Neuronal stem cell (in vitro differentiated cells): ENCODE measurements at places on chromosomes 7 and 10.

DNA sequence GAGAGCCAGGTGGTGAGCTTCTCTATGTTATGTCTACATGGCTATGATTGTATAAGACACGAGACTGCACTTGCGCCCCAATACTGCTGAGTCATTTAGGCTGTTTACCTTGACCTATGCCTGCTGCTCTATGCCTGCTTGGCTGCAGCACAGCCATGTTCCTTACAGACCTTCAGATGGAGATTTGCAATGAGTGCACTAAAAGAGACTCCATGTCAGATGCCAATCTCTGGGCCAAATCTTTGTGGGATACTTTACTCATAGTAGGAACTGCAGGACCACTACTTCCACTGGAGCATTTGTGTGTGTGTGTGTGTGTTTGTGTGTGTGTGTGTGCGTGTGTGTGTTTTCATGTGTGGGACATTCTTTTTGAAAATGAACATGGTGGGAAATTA, 50.0 kb upstream of the KMT2E start:
- no peaks in the 10 kb centered on the region for H3K27me3 ChIP-seq
- DNase-seq, result no peak
- H3K27ac ChIP-seq, result no peak overlapping the region
- no peak overlapping the region for H3K4me3 ChIP-seq

GRCh38 chr10:121615435-121615793, 17.2 kb upstream of the FGFR2 start:
- no peaks in the 10 kb centered on the region for H3K4me1 ChIP-seq
- no peak overlapping the region for H3K4me3 ChIP-seq
- H3K27ac ChIP-seq, result no peak overlapping the region
- no peak for DNase-seq

DNA sequence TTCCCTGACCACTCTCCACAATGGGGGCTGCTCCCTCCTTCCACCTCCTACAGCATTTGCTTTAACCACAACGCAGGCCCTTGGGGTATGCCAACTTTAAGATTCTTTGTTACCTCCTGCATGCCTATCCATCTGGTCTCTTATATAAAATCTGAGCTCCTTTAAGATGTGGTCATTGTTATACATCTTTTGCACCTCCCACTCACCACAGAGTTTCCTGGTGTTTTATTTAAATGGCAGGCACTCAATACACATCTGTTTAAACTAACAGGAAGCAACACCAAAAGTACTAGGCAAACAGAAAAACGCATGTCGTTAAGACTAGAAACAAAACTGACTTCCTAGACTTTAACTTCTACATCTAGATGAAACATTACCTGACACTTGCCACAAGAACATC, 36.3 kb downstream of the SLC25A13 start:
- no peaks in the 10 kb centered on the region for H3K27me3 ChIP-seq
- H3K4me1 ChIP-seq, result peaks cover 1% of the 10 kb centered on the region
- H3K36me3 ChIP-seq, result no peaks in the 10 kb centered on the region
- no peak overlapping the region for H3K4me3 ChIP-seq
- DNase-seq, result no peak

DNA sequence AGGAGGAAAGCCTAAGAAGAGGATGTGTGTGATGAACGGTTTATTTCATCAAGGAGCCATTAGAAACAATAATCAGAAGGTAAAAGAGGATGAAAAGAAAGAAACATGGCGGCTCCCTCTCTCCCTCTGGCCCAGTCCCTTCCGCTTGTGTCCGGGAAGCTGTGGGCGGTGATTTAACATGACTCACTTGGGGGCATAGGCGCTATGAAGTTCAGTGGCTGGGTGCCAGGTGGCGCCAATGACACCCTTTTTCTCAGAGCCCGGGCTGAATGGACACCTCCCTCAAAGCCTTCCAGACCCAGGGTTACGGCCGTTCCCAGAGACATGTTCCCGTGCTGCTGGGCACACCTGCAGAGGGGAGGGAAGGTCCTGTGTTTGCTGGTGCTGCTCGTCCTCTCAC, 244.0 kb downstream of the SKAP2 start:
- no peak for DNase-seq
- no peak overlapping the region for H3K4me3 ChIP-seq
- no peaks in the 10 kb centered on the region for H3K27me3 ChIP-seq
- H3K4me1 ChIP-seq, result peaks cover 4% of the 10 kb centered on the region
- H3K27ac ChIP-seq, result no peak overlapping the region

DNA sequence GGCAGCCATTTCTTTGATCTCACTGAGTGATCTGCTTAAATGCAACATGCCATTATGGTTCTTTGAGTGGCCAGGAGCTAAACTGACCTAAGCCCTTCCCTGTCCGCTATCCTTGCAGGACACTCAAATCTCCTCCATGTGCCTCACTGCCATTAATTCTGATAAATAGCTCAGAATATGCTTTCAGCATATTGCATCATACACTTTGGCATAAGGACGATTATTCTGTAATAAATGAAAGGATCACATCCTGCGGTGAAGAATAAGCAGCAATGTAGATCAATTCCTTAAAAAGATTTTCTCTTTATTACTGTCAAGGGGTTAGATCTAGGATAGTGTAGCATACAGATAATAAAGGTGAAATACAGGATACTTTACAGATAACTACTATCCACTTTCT, 231.8 kb upstream of the CTBP2 start:
- no peaks in the 10 kb centered on the region for H3K36me3 ChIP-seq
- H3K4me1 ChIP-seq, result no peaks in the 10 kb centered on the region
- H3K27me3 ChIP-seq, result no peaks in the 10 kb centered on the region
- DNase-seq, result no peak

GRCh38 chr7:5665094-5666025, 116.1 kb downstream of the RNF216 start:
- no peak overlapping the region for H3K27ac ChIP-seq
- peak; percentile 84 for DNase-seq
- peaks cover 4% of the 10 kb centered on the region for H3K36me3 ChIP-seq
- no peaks in the 10 kb centered on the region for H3K27me3 ChIP-seq
- no peaks in the 10 kb centered on the region for H3K4me1 ChIP-seq

DNA sequence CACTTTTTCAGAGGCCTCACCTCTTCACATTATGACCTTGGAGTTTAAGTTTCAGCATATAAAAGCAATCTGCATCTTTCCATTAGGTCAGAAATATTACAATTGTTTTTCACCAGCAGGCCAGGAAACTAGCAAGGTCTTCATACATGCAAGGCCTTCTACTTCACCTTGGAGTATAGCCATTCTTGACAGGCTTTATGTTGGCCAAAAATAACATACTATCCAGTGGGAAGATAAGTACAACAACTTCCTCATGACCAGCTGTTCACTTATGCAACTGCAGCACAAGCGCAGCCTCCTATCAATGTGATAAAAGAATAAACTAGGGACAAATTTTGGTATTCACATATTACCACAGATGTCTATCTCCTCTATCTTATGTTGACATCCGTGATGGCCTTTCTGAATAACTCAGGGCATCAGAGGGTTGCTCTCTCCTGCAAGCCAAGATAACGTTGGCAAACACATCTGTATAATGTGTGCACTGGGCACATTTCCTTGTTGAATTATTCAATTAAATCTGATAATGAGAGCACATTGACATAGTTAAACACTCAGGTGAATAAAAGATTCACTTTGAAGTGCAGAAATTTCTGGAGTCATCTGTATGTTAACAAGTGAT, 239.8 kb downstream of the FZD1 start:
- H3K27ac ChIP-seq, result no peak overlapping the region
- no peak for DNase-seq
- no peaks in the 10 kb centered on the region for H3K4me1 ChIP-seq
- no peak overlapping the region for H3K4me3 ChIP-seq

DNA sequence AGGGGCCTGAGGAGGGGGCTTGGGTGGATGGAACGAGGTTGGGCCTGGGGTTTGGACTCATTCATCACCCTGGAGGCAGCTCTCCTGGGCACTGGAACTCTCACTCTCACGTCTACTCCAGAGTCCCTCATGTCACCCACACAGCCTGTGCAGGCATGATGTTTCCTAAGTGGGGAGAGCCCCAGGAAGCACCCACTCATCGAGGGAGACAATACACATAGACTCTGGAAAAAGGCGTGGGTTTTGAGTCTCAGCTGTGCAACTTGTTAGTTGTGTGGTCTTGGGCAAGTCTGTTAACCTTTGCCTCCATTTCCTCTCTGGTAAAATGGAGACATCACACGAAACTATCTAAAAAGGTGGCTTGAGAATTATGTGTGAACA, 25.9 kb upstream of the RBM20 start:
- H3K4me3 ChIP-seq, result no peak overlapping the region
- no peaks in the 10 kb centered on the region for H3K27me3 ChIP-seq
- H3K27ac ChIP-seq, result no peak overlapping the region
- no peaks in the 10 kb centered on the region for H3K36me3 ChIP-seq

GRCh38 chr7:127226685-127227374, 25.9 kb downstream of the GRM8 start:
- H3K27me3 ChIP-seq, result no peaks in the 10 kb centered on the region
- peaks cover 2% of the 10 kb centered on the region for H3K4me1 ChIP-seq
- H3K4me3 ChIP-seq, result no peak overlapping the region
- no peak overlapping the region for H3K27ac ChIP-seq

- H3K4me3 ChIP-seq, result no peak overlapping the region
- no peak for DNase-seq
- H3K27ac ChIP-seq, result no peak overlapping the region
- no peaks in the 10 kb centered on the region for H3K27me3 ChIP-seq
- H3K36me3 ChIP-seq, result no peaks in the 10 kb centered on the region
Measured at GRCh38 chr10:77504196-77504872, 133.3 kb downstream of the KCNMA1 start.

GRCh38 chr10:102801978-102802377, 35.2 kb downstream of the CYP17A1 start:
- DNase-seq, result no peak
- no peak overlapping the region for H3K4me3 ChIP-seq
- peaks cover 6% of the 10 kb centered on the region for H3K4me1 ChIP-seq
- H3K27me3 ChIP-seq, result no peaks in the 10 kb centered on the region
- H3K27ac ChIP-seq, result no peak overlapping the region

DNA sequence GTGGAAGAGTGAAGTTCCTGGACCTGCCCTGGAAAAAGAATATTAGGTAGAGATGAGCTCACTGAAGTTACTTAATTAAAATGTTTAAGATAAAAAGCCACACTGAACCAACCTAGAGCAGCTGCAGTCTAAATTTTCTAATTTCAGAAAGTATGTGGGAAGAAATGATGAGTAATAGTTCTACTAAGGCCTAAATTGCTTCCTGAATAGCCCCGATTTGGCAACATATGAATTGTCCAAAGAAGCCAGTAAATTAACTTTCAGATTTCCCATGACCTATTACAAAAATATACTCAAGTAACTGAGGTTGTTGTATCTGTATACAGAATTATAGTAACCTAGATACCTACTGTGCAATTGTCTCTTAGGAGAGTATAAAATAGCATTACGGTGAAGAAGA, 312.6 kb downstream of the IPMK start:
- H3K36me3 ChIP-seq, result no peaks in the 10 kb centered on the region
- no peak overlapping the region for H3K27ac ChIP-seq
- H3K4me1 ChIP-seq, result peaks cover 2% of the 10 kb centered on the region

DNA sequence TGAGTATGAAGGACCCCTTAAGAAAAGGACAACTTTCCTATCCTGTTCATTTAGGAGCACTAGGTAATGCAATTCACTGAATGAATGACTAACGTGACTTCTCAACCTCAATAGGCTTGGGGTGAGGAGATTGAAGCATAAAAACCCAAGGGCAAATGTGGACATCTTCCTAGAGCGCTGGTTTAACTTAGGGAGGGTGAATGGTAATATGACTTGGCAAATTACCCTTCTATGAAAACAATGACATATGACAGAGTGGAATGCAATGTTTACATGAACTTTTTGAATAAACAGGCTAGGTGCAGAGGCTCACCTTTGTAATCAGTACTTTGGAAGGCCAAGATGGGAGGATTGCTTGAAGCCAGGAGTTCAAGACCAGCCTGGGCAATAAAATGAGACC, 83.9 kb upstream of the ANK3 start:
- DNase-seq, result no peak
- H3K27ac ChIP-seq, result no peak overlapping the region
- H3K36me3 ChIP-seq, result no peaks in the 10 kb centered on the region
- no peak overlapping the region for H3K4me3 ChIP-seq
- H3K27me3 ChIP-seq, result no peaks in the 10 kb centered on the region

GRCh38 chr7:123769371-123769770, 20.6 kb upstream of the WASL start:
- H3K4me3 ChIP-seq, result no peak overlapping the region
- no peaks in the 10 kb centered on the region for H3K27me3 ChIP-seq
- no peak overlapping the region for H3K27ac ChIP-seq
- no peaks in the 10 kb centered on the region for H3K36me3 ChIP-seq
- no peaks in the 10 kb centered on the region for H3K4me1 ChIP-seq

GRCh38 chr10:97779975-97780374, 8.2 kb upstream of the SFRP5 start:
- no peaks in the 10 kb centered on the region for H3K36me3 ChIP-seq
- peaks cover 13% of the 10 kb centered on the region for H3K4me1 ChIP-seq
- H3K4me3 ChIP-seq, result no peak overlapping the region
- H3K27ac ChIP-seq, result no peak overlapping the region
- no peak for DNase-seq
- H3K27me3 ChIP-seq, result no peaks in the 10 kb centered on the region

GRCh38 chr7:75957021-75957736, 37.2 kb downstream of the TMEM120A start:
- DNase-seq, result no peak
- no peaks in the 10 kb centered on the region for H3K27me3 ChIP-seq
- no peak overlapping the region for H3K4me3 ChIP-seq
- peaks cover 17% of the 10 kb centered on the region for H3K36me3 ChIP-seq

DNA sequence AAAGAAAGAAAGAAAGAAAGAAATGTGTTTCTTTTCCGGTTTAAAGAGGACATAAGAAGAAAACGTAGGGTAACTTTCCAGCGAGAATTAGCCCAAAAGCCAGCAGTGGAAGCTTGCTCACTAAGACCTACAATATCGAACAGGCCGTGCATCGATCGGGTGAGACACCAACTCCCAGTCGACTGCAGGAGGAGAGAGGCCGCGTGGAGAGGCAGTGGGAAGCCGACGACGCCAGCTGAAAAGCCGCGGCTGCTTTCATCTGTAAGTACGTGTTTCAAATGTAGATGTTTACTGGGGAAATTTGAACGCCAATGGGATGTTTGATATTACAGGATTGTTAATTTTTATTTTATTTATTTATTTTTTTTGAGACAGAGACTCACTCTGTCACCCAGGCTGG, 28.6 kb upstream of the GIMAP8 start:
- no peak overlapping the region for H3K27ac ChIP-seq
- H3K27me3 ChIP-seq, result no peaks in the 10 kb centered on the region
- no peak overlapping the region for H3K4me3 ChIP-seq
- no peaks in the 10 kb centered on the region for H3K4me1 ChIP-seq
- DNase-seq, result no peak

DNA sequence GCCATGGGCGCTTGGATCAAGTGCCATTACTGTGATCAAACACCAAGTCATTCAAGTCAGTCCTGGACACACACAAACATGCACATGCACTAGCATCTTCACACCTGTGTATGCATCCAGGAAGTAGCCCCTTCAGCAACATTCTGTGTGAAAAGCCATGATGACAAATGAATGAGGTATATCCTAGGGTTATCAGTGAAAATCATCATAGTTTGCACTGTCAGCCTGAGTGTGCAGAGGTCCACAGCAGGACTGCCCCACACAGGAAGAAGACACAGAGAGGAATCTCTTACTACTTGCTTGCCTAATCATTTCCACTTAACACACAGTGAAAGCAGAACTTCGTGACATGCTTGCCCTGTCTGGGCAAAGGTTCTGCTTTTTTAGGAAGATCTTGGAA, 184.0 kb upstream of the ADO start:
- no peak overlapping the region for H3K4me3 ChIP-seq
- H3K27ac ChIP-seq, result no peak overlapping the region
- H3K4me1 ChIP-seq, result peaks cover 1% of the 10 kb centered on the region
- no peaks in the 10 kb centered on the region for H3K27me3 ChIP-seq
- no peaks in the 10 kb centered on the region for H3K36me3 ChIP-seq
- no peak for DNase-seq
